ENCODE measurements at places on chromosomes 1 and 21.

- DNase-seq = no peak
These were observed 9.0 kb downstream of the ATP8B2 start for GRCh38 chr1:154334079-154335024.

- DNase-seq = no peak
These were observed at the start of gene CLDN8 for GRCh38 chr21:30216041-30216723. CLDN8 (minus strand) TSS chr21:30216097; CDS start chr21:30215925, 172 bp downstream.

DNA sequence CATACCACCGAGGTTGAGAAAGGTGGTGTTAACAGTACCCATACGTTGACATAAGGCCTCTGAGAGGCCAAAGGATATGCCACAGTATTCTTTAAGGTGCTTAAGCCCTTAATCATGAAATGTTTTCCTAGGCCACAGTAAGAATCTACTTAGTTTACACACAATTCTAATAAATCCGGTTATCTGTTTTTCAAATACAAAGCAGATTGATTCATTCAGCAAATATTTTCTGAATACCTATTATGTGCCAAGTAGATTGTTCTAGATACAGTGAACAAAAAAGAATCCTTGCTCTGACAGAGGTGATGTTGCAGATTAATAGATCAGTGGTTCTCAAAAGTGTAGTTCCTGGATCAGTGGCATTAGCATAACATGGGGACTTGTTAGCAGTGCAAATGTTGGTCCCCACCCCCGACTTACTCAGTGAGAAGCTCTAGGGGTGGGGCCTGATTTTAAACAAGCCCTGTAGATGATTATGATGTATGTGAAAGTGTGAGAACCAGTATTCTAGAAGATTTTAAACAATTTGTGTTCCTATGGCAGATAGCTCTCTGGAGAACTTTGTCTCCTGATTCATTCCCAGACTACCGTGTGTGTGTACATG lies 61.6 kb downstream of the NFIA start:
- no peak for DNase-seq

DNA sequence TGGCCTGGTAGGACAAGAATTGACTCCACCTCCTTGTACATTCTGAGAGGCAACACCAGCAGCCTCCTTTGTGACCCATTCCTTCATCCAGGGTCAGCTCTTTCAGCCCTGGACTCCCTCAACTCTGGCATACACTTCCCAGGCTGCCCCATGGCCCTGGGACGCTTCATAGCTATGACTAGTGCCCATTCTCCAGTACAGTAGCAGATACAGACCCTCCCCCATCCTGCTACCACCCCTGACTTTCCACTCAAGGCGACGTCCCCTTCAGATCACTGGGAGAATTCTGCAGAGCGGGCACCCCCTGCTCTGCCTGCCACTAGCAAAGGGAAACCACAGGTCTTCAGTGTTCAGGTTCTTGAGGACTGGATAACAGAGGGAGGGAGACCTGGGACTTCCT lies 99.7 kb upstream of the HMGB4 start:
- DNase-seq = no peak

DNA sequence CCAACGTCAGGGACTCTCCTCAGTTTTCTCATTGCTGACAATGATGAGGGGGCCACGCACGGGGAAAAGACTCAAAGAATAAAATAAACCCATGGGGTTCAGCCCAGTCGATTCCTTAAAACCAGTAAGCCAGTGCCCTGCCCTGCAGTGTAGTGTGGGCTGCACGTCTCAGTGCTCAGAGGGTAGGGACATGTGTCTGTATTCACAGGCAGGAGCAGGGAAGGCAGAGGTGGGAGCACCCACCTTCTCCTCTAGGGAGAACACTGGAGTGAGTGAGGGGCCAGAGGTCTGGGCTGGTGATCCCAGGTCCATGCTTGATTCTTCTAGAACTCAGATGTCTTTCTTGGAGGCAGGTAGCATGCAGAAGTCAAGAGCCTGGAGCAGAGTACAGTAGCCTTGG lies 303.6 kb downstream of the MATN1 start:
- DNase-seq = no peak

- DNase-seq = no peak
These were observed 269.5 kb downstream of the HHAT start for GRCh38 chr1:210598135-210598652.

GRCh38 chr1:45957684-45958083 lies 154.3 kb downstream of the MAST2 start:
- no peak for DNase-seq

DNA sequence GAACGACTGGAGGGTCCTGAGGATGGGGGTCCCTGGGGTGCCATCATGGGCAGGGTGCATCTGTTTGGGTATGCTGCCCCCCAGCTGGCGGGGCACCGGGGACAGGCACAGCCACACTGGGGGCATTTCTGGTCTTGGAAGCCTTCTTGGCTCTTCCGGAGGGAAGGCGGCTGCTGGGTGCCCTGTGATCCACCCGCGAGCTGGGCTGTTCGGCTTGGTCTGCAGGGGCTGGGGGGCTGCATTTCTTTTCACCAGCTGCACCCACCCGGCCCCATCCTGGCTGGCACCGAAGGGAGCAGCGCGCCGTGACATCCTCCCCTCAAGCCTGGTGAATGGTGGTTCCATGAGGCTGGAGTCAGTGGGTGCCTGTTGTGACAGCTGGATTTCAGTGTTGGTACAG lies 12.2 kb downstream of the FAAP20 start:
- no peak for DNase-seq

- no peak for DNase-seq
These were observed 29.4 kb upstream of the GNG4 start for GRCh38 chr1:235679005-235679404.

DNA sequence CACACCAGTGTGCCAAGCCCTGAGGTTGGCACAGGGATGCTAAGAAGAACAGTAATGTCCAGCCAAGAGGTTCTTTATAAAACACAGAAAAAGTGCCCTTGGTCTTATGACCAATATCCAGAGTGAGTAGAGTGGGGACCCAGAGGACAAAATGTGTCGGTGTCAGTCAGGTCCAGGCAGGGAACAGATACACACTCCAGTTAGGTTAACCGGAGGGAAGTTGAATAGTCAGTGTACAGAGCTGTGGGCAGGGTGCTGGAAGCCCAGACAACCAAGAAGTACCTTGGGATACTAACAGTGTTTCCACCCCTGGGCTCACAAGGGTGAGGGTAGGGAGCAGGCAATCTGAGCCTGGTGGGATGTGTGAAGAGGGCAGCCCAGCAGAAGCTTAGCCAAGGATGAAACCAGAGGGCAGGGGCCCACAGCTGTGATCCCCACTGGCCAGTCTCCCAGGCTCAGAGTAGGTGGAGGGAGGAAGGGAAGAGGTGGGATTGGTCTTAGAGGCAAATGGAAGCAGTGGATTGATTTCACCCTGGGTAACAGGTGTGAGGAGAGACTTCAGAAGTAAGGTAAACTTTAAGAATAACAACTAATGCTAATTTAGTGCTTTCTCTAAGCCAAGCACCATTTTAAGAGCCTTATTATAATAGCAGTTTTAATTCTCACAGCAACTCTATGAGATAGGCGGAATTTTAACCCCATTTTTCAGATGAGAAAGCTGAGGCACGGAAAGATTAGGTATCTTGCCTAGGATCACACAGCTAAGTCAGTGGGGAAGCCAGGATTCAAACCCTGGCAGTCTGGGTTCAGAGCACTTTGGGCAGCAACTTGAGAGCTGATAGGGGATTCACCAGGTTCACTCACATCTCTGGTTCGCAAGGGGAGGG lies 143.4 kb upstream of the HOOK1 start:
- no peak for DNase-seq

DNA sequence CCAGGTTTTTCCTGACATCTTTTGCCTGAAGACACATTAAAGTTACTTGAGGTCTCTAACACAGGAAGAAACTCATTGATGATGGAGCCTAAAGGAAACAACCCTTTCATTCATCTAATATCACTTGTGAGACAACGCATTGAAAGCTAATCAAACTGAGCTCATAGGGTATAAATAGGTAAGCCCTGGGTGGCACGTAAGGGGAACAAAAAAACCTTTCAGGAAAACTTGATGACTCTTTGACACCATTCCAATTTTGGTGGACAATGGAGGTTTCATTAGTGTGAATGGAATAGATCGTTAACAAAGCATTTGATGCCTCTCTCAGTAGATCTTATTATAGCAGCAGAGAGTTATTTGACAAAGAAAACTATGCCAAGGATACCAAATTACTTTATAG lies 80.7 kb upstream of the DUSP10 start:
- DNase-seq = no peak

- DNase-seq = no peak
These were observed 83.1 kb upstream of the SOD1 start for GRCh38 chr21:31576428-31576827.

Data from activated CD8-positive, alpha-beta memory T cell treated with anti-CD3 and anti-CD28 coated beads for 1 hour (primary cell).